AG09319 (cell line): ENCODE measurements at places on chromosomes 1 and 21.

DNA sequence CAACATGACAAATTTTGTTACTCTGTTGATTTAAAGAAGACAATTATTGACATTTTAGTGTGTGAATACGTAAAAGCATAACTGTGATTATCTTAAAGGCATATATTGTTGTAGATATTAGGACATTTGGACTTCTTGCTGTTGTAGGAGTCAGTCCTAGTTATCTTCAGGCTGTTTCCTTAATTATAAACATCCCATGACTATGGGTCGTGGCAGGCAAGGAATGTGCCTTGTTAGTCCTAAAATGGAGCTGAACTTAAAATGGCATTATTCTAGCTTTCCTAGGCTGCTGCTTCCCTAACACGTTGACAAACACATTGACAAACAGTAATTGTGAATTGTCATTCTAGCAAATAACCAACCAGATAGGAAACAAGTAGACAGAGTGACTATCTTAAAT, 4.4 kb upstream of the MPZL1 start:
- DNase-seq: no peak

DNA sequence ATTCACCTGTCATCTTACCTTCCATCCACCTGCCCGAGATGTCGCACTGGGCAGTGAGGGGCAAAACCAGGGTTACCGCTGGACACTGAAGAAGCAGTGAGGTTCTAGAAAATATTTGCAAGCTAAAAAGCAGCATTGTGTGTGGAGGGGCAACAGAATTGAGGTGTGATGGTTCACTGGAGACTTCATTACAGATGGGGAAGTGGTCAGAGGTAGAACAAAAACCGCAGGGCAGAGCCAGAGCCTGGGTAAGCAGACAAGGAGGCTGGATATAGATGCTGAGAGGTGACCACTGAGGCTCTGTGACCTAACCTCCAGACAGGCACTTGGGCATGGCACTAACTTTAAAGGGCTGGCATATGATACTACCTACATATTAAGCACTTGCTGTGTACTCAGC, 363.9 kb upstream of the PROX1 start:
- DNase-seq: no peak

DNA sequence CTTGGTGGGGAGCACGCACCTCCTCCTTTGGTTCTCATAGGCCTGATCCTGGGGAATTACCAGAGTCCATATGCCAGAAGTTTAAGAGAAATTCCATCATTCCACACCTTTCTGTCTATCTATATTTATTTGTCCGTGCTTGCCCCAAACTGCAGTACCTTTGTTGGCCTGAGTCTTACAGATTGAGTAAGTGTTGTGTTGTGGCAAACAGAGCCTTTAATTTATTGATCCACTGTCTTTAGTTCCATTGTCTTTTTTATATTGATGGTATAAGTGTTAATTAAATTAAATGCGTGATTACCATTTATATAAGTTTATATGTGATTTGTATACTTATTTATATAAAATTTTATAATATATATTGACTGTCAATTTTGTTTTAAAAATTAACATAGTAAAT, 4.9 kb downstream of the SH3BGR start:
- no peak for DNase-seq

DNA sequence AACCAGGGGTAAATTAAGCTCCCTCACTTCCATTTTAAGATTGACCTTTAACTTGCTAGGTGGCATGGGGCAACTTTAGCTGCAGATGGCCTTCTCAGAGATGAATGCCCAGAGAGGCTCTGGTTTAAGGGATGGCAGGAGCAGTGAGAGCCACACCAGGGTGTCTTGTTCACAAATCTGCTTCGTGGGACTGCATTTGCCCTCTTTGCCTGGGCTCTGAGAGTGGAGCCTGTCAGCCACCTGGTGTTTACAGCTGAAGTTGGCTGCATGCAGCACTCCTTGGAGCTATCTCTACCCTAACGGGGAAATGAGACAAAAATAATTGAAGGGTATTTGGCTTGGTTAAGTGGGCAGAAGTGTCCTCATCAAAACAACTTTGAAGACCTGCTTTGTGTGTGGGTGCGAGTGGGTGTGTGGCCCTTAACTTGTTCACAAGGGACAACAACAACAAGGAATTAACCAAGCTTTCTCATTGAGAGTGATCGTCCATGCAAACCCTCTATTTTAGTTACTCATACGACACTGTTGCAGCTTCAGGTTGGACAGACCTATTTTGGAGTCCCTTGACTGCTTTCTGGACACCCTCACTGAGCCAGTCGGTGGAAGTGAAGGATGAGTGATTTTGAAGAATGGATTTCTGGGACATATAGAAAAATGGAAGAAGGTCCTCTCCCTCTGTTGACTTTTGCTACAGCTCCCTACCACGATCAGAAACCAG, 29.8 kb downstream of the PGM1 start:
- no peak for DNase-seq

DNA sequence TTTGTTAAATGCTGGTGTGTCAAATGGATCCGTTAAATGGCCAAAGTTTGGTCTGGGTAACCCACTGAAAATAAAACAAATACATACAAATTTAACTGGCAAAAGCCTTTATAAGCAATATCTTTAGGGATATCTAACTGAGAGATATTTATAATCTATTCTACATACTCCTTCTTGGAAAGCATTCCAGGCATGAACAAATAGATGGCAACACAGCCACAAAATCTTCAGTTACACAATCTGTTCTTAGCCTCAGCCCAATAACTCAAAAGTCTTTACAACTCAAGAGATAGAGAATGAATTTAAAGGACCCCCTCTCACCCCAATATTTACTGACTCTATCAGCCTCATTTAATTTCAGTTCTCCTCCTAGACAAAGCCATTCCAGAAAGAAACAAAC, 58.7 kb downstream of the NRDC start:
- no peak for DNase-seq

DNA sequence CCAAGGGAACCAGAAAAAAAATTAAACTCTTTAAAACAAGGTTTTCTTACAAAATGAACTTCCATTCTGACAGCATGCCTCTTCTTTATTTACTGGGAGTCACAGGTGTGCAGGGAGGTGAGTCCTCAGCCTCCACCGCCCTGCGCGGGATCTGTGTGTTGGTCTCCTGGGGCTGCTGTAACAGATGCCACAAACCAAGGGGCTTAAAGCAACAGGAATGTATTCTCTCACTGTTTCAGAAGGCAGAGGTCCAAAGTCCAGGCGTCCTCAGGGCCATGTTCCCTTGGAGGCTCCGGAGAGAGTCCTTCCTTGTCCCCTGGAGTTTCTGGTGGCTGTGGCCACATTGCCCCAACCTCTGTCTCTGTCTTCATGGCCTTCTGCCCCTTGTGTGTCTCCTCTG, 123.6 kb upstream of the C1orf174 start:
- no peak for DNase-seq

GRCh38 chr1:3628445-3628844, 3.6 kb downstream of the TPRG1L start:
- no peak for DNase-seq

GRCh38 chr1:2376261-2376741, 15.1 kb downstream of the MORN1 start:
- DNase-seq: no peak

DNA sequence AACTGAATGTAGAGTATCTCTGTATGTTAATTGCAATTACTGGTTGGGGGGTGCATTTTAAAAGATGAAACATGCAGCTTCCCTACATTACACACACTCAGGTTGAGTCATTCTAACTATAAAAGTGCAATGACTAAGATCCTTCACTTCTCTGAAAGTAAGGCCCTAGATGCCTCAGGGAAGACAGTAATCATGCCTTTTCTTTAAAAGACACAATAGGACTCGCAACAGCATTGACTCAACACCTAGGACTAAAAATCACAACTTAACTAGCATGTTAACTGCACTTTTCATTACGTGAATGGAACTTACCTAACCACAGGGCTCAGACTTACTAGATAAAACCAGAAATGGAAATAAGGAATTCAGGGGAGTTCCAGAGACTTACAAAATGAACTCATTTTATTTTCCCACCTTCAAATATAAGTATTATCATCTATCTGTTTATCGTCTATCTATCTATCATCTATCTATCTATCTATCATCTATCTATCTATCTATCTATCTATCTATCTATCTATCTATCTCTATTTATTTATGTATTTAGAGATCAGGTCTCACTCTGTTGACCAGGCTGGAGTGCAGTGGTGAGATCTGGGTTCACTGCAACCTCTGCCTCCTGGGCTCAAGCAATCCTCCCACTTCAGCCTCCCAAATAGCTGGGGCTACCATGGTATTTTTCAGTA, 47.8 kb downstream of the CHML start:
- DNase-seq: no peak

- no peak for DNase-seq
Observed at GRCh38 chr1:5484451-5485165, 507.6 kb downstream of the NPHP4 start.

- DNase-seq: no peak
Observed at GRCh38 chr1:88488237-88488636, 195.8 kb upstream of the PKN2 start.

- DNase-seq: no peak
Observed at GRCh38 chr1:104132382-104132973, 382.8 kb downstream of the AMY1C start.

GRCh38 chr21:39519835-39520234, 68.1 kb downstream of the SH3BGR start:
- DNase-seq: no peak

GRCh38 chr1:172883387-172883791, 167.4 kb downstream of the TNFSF18 start:
- DNase-seq: no peak

DNA sequence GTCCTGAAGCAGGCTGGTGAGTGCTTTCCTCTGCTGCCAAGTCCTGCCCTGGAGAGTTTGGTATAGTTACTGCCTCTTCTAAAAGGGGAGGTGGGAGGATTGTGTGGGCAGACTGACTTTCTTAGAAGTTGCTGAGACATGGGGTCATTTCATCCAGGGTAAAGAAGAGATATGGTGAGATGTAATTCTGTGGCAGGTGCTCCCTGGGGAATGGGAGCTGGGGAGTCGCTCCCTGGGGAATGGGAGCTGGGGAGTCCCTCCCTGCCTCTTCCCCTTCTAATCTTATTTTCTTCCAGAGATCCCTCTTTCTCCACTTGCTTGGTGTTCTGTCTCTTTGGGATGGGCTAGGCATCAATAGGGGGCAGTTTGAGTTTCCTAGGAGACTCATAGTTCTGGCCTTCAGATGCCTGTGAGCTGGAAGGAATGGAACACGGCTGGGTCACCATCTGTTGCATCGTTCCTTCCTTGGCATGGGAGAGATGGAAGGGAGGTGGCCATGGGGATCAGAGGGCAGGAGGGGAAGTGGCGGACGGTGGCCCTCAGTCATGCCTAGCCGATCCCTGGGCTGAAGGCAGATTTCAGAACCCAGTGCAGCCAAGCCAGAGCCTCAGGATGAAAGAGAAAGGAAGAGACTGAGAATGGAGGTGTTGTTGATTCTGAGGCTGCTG, 59.0 kb downstream of the NFASC start:
- DNase-seq: no peak

DNA sequence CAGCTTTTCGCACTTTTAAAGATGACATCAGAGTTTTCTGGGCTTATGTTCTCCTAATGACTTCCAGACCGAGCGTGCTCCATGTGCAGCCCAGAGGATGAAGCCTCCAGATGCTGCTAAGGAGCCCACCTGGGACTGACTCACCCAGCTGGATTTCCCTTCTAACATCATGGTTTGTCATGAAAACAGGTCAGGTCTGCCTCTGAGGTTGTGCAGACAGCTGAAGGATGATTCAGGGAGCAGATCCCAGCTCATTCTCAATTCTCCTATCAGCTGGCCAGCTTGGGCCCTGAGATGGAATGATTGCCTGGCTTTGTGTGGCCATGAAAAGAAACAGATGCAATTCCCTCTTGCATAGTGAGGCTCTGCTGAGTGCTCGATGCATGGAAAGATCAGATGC, 123.9 kb upstream of the DUSP10 start:
- no peak for DNase-seq
